ENCODE measurements at places on chromosomes 16 and 17. TPM values are rescaled to one million over a fixed set of nuclear protein-coding genes. Genes with fewer than 3 reads are reported as not detected.

The SAMD14 gene
- polyA plus RNA-seq = not detected

The HAS3 gene
- polyA plus RNA-seq = not detected

The C1QL1 gene
- polyA plus RNA-seq = not detected

The FZD2 gene
- polyA plus RNA-seq = 0.41 TPM

The DHRS7C gene
- not detected for polyA plus RNA-seq

The ERN1 gene
- polyA plus RNA-seq = 19.2 TPM

The RAB11FIP4 gene
- 17.0 TPM for polyA plus RNA-seq

The TP53TG3C gene
- polyA plus RNA-seq = not detected

The STAT5A gene
- polyA plus RNA-seq = 36.6 TPM

The CCL3 gene
- polyA plus RNA-seq = 99.9 TPM

The TERB1 gene
- polyA plus RNA-seq = not detected

The TMEM92 gene
- 0.11 TPM for polyA plus RNA-seq

The TMEM238L gene
- polyA plus RNA-seq = not detected

The CHST6 gene
- polyA plus RNA-seq = 0.19 TPM

The MLX gene
- polyA plus RNA-seq = 49.5 TPM

The TBC1D3I gene
- 0.12 TPM for polyA plus RNA-seq

The IKZF3 gene
- polyA plus RNA-seq = 44.8 TPM

The SLC22A31 gene
- 0.13 TPM for polyA plus RNA-seq

The TEKT5 gene
- polyA plus RNA-seq = 0.90 TPM

The SEPTIN12 gene
- polyA plus RNA-seq = not detected

The NPIPB6 gene
- not detected for polyA plus RNA-seq

The NXPH3 gene
- polyA plus RNA-seq = 0.09 TPM

All from GM12878 (cell line).